WERI-Rb-1 (cell line): ENCODE measurements at places on chromosomes 2 and 18.

- no peak for DNase-seq
Measured at GRCh38 chr2:42723465-42723864, 40.5 kb downstream of the OXER1 start.

GRCh38 chr2:111100087-111100764, 20.5 kb upstream of the BCL2L11 start:
- no peak for DNase-seq

DNA sequence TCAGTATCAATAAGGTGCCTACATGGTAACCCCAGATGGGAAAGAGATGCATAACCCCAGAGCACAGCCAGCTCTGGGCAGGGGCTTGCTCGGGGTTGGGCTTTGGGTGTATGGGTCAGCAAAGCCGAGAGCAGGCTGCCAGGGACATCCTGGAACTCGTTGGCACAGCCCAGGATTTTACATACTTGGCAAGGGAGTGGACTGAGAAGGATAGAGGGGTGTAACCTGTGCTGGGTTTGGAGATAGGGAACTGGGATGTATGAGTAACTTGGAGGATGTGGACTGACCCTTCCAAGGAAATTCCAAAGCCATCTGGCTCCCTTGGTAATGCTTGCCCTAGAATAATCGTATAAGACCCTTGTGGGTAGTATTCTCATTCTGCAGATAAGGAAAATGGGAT, 44.2 kb downstream of the GPR39 start:
- no peak for DNase-seq

DNA sequence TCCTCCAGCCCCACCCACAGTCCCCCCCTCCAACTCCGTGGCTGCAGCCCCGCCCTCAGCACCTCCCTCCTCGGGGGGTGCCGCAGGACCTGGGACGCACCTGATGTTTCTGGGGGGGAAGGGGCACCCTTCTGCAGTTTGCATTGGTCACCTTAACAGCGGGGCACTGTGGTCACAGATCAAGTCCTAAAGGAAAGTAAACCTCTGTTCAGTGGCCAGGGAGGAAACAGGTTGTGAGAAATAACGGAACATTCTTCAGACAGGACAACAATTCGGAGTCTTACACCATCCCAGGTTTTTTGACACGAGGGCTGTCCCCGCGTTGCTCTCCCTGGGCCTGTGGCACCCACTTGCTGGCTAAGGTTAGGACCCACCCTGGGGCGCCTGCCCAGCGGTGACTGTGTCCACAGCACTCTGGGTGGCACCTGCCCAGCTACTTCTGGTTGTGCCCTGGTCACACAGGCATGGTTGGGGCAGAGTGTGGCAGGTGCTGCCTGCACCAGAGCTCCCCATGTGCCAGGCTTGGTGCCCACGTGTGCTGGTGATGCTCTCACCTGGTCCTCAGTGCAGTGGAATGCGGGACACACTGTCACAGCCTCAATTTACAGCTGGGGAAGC, 93.5 kb upstream of the OTOS start:
- DNase-seq, result no peak

DNA sequence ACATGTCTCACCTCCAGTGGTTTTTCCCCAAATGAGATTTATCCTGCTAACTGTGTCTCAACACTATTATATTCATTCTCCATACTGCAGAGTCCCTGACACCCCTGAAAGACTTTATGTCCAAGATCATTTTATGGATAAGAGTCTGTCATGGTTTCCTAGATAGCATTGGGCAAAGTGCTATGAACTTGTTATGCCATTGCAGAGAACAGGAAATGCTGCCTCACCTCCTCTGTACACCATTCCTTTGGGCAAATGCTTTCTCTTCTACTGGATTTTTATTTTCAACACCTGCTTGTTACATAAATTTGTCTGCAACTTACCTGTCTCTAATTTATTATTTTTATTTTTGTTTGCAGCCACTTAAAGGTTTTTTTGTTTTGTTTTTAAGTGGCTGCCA, 652.5 kb upstream of the FAM98A start:
- no peak for DNase-seq

DNA sequence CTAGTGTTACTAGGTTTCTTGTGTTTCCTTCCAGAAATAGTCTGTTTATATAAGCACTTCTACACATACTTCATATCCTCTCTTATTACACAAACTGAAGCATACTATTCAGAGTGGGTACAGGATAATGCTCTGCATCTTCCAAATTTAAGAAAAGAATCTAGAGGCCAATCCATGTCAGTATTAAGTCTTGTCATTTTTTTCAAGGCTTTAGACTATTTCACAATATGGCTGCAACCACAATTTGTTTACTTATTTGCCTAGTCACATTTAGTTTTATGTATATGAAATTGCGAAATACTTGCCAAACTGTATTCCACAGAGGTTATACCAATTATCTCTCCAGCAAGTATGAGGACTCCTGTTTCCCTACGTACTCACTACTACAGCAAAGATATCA, 27.9 kb downstream of the IWS1 start:
- no peak for DNase-seq
